ENCODE measurements at places on chromosomes 12 and 14.
A peak's percentile ranks its signal among the peaks of the same experiment; 100 is the strongest.

- DNase-seq = no peak
Observed at GRCh38 chr12:96327346-96327745, 72.9 kb downstream of the CDK17 start.

DNA sequence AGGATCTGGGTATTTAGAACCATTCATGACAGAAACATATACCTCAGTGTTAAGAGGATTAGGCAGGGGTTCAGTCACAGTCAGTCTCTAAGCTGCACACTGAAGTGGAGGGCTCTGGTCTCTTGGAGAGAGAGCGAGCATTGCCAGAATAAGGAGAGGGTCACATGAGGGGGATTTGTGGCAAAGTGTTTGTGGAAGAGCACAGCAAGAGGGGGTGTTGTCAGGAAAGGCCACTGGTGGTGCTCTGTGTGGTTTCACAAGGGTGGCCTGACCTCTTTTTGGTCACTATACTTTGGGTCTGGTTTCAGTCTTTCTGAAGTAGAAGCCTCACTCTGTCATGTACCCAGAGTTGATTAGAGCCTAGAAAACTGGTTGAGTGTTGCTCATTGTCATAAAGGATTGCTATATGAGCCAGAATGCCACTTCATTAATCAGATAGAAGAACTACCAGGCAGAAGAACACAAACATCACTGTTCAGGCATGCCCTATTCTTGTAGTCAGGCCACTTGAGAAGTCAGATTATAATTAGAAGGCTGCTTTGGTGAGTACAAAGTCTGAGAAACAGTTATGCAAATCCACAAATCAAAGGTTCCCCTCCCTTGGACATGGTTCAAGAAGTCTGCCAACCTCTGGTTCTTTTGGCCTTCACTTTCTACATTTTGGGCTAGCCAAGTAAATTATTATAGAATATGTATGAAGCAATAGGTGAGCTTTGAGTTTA lies 8.4 kb downstream of the TMEM19 start:
- no peak for DNase-seq

DNA sequence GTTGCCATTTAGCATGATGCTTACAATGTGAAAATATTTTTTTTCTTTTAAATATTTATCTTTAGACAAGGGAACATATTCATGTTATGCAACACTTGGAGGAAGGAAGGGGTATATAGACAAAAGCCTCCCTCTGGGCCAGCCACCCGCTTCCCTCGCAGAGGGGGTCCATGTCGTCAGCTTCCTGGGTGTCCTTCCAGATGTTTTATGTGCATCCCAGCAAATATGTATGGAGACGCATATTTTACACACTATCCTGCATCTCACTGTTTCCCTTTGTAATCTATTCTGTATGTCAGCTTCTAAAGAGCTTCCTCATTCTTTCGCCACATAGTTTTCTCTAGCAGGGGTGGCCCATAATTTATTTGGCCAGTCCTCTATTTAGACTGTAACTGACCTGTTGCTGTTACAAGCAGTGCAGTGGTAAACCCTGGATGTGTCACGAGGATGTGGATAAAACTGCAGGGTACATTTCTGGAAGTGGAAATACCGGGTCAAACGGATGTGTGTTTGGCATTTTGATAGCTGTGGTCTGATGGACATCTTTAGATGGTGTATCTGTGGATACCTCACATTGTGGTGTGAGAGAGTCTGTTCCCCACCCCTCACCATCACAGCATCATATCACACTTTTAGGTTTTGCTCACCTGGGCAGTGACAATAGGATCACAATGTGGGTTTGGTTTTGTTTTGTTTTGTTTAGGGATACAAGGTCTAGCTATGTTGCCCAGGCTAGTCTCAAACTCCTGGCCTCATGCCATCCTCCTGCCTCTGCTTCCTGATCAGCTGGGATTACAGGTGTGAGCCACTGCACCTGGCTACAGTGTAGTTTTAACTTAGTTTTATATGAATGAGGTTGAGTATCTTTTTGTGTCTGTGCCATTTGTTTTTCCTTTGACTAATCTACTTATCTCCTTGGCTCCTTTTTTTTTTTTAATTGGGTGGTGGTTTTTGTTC lies 31.6 kb downstream of the FAM222A start:
- peak; percentile 14 for DNase-seq

DNA sequence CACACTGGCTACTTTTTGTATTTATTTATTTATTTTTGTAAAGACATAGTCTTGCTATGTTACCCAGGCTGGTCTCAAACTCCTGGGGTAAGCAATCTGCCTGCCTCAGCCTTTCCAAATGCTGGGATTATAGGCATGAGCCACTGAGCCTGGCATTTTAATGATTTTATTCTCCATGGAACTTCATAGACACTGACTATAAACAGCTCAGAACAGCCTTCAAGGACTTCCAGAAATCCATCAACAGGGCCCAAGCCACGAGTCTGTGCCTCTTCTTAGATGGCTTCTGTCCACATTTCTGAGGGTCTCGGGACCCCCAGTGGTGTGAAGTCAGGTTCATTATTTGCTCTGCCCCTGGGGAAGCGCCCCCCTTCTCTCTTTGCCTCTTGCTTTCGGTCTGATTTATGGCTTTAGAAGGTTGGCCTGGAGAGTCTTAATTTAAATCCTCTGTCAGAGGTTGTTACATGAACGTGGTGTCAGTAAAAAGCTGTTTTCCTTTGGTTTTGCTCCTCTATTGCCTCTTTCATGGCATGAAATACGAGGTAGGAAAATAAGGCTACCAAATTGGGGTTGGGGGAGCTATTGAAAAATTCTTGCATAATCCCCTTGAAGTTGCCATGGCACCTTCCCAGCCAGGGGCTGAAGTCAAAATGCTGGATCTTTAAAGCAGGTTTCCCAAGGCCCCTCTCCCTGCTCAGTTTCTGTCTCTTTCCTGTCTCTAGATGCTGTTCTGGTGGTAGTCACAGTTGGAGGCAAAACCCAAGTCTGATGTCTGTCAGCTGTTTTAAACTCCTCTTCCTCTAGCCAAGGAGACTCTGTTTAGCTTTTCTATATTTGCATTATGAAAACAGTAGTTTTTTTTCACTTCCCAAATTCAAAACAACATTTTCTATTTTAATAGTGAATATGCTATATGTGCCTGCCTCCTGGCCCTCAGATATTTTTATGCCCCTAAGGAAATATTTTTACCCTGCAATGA lies 129.4 kb downstream of the SMOC1 start:
- DNase-seq = no peak

- DNase-seq = no peak
Observed at GRCh38 chr12:49631336-49631907, 8.1 kb downstream of the PRPF40B start.

DNA sequence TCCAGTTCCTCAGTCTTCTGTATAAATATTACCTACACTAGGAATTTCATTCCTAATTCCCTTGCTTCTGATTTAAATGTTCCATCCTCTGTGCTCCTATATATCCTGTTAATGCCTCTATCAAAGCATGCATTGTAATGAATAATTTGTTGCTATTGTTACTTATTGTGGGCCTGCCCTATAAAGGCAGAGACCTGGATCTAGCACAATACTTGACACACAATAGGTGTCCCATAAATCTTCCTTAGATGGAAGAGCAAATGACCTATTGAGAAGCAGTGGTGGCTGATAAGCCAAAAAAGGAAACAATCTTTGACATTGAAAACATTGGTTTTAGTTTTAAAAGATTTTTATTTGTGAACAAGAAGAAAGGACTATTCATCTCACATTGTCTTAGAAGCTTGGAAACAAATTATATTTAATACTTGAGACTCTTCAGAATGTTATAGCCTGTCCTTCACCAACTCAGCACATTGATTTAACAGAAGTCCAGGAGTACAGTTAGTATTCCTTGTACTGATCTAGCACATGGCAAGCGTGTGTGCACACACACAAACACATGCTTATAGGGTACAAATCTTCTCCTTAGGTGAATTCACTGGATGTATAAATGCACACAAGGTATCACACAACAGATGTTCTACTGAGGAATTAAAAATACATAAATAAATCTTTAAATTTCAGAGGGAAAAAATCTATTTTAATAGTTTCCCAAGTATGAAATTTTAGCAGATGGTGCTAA lies 135.9 kb downstream of the DUSP6 start:
- DNase-seq = no peak

DNA sequence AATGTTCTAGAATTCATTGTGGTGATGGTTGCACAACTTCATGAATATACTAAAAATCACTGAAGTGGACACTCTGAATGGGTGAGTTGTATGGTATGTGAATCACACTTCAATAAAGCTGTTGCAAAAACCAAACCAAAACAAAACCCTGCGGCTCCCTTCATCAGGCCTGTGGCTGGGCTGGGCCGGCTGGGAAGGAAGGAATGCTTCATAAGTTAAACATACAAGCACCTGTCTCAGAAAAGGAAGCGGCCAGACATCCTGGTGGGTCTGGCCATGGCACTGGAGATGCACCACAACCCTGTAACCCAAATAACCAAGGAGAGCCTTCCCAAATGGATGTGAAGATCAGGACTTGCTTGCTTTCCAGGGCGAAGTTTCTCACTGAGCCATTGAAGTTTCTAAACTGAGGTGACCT lies 34.9 kb downstream of the TTC7B start:
- DNase-seq = peak; percentile 24

DNA sequence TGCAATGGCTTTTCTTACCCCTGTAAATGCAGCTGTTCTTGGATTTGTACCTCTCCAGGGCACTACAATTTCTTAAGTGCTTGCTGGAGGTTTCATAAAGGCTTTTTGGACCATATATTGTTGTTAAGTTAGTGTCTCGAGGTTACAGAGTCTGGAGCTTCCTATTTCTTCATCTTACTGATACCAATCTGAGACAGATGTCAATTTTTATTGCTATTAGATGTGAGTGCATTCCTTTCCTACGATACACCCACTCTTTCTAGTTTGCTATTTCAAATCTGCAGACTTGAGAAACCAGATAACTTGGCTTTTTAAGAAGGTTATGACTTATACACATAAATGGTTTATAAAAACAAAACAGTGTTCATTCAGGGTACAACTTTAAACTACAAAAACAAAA lies 2.1 kb downstream of the NOXRED1 start:
- peak; percentile 2 for DNase-seq

DNA sequence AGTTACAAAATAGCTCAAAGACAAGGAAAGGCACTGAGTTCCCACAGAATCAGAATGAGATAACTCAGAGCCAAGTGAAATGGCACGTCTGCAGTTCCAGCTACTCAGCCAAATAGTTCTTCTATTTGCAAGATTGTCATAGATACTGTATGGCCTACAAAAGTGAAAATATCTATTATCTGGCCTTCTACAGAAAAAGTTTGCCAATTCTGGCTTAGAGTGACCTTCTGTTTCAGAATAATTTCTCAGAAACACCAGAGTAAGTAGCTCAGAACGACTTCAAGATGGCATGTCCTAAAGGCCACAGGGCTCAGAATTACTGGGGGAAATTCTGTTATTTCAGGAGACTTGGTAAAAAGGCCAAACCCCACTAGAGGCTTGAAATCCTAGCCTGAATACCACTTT lies 10.7 kb upstream of the RTRAF start:
- DNase-seq = no peak

- DNase-seq = no peak
Observed at GRCh38 chr12:462936-463705, 3.4 kb downstream of the B4GALNT3 start.

DNA sequence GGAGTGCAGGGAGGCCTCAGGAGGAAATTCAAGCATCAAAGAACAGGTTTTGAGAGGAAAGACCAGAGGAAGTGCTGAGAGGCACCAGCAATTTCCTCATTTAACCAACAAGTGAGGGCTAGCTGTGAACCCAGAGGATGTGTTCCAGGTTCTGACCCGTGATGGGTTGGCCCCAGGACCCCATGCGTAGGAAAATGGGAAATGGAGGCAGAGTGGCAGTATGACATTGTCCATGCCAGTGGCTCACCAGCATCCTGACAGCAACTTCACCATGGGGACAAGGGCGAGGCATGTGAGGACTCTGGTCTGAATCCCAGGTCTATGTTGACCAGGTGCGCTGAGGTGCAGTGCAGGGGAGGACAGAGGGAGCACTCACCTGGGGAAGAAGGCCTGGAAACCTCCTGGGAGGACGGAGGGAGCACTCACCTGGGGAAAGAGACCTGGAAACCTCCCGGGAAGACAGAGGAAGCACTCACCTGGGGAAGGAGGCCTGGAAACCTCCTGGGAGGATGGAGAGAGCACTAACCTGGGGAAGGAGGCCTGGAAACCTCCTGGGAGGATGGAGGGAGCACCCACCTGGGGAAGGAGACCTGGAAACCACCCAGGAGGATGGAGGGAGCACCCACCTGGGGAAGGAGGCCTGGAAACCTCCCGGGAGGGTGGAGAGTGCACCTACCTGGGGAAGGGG lies 6.7 kb upstream of the CACNA2D4 start:
- no peak for DNase-seq

DNA sequence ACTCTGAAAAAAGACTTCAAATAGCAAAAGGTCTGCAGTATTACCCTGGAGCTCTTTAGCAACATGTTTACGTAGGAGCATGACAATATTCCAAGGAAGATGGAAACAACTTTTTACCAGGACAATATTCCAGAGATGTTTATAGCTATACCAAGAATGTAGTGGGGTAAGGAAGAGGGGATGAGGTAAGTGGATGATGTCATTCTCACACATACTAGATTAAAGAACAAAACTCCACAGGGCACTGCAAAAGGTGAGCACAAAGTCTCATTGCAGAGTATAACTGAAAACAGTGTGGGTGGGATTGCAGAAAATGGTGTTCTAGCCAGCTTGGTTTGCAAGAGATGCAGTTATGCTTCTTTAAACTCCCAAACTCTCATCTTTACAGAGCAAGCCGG lies 8.4 kb downstream of the CMTM5 start:
- DNase-seq = no peak

GRCh38 chr14:73602994-73603393 lies 9.3 kb upstream of the ACOT6 start:
- DNase-seq = no peak

- DNase-seq = no peak
Observed at GRCh38 chr12:75291014-75291413, 39.1 kb downstream of the CAPS2 start.

- no peak for DNase-seq
Observed at GRCh38 chr12:20205854-20206253, 162.5 kb upstream of the PDE3A start.

DNA sequence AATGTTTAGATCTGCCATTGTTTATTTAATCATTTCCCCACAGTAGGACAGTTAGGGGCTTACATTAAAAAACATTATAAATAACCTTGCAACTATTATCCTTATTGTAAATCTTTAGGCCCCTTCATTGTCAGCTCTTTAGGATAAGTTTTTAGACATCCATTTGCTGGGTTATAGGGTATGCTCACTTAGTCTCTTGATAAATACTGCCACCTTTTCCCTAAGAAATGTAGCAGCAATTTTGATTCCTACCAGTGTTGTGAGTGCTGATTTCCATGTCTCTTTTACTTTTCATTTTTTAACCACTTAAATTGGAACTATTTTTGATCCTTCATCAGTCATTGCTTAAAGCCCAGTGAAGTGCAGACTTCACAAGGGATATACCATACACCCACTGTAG lies 94.4 kb downstream of the AVPR1A start:
- DNase-seq = no peak

All from fibroblast of skin of scalp (primary cell).